IMR-90 (cell line): ENCODE measurements at places on chromosomes 16 and 17. TPM values are rescaled to one million over a fixed set of nuclear protein-coding genes. Genes with fewer than 3 reads are reported as not detected.

ZNF205 gene
- 8.2 and 8.3 TPM in 2 replicates for total RNA-seq

MMP25 gene
- total RNA-seq, result not detected in 2 replicates

TBC1D3I gene
- not detected in 2 replicates for total RNA-seq

NEUROD2 gene
- not detected in 2 replicates for total RNA-seq

KRT39 gene
- total RNA-seq, result not detected in 2 replicates

TERB1 gene
- total RNA-seq, result under 0.01 TPM in 1 of 2 replicates, not detected in the other

SLC5A10 gene
- total RNA-seq, result not detected in 2 replicates

SYNGR3 gene
- 1.8 and 1.9 TPM in 2 replicates for total RNA-seq

CLEC10A gene
- total RNA-seq, result not detected in 2 replicates

TMC7 gene
- 0.28 and 0.36 TPM in 2 replicates for total RNA-seq

DNA sequence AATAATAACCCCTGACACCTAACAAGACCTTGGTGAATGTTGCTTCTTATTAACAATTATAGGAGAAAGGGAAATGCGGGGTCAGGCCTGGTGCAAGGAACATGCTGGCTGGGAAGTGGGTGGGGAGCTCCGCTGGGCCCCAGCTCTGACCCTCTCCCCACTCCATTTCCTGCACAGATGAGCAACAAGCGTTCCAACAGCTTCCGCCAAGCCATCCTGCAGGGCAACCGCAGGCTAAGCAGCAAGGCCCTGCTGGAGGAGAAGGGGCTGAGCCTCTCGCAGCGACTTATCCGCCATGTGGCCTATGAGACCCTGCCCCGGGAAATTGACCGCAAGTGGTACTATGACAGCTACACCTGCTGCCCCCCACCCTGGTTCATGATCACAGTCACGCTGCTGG, 23.0 kb downstream of the RHBDL3 start:
- no peak for DNase-seq

GRCh38 chr16:46629331-46630219, 8.4 kb upstream of the SHCBP1 start:
- DNase-seq, result peak; percentile 60

GRCh38 chr17:27345141-27345904, 51.4 kb downstream of the WSB1 start:
- DNase-seq, result peak; percentile 28

GRCh38 chr17:82228278-82228841, 482 bp upstream of the SLC16A3 start:
- no peak for DNase-seq

- DNase-seq, result peak; percentile 62
These were observed 83.3 kb upstream of the C16orf82 start for GRCh38 chr16:26983426-26983825.

- DNase-seq, result no peak
These were observed 540 bp downstream of the PPP4C start for GRCh38 chr16:30076276-30076791.

GRCh38 chr17:48060249-48060648, 12.1 kb downstream of the NFE2L1 start:
- no peak for DNase-seq

GRCh38 chr17:43680461-43680860, 18.7 kb upstream of the MEOX1 start:
- no peak for DNase-seq

GRCh38 chr16:28549301-28549899, 4.3 kb upstream of the SGF29 start:
- DNase-seq, result peak; percentile 53

DNA sequence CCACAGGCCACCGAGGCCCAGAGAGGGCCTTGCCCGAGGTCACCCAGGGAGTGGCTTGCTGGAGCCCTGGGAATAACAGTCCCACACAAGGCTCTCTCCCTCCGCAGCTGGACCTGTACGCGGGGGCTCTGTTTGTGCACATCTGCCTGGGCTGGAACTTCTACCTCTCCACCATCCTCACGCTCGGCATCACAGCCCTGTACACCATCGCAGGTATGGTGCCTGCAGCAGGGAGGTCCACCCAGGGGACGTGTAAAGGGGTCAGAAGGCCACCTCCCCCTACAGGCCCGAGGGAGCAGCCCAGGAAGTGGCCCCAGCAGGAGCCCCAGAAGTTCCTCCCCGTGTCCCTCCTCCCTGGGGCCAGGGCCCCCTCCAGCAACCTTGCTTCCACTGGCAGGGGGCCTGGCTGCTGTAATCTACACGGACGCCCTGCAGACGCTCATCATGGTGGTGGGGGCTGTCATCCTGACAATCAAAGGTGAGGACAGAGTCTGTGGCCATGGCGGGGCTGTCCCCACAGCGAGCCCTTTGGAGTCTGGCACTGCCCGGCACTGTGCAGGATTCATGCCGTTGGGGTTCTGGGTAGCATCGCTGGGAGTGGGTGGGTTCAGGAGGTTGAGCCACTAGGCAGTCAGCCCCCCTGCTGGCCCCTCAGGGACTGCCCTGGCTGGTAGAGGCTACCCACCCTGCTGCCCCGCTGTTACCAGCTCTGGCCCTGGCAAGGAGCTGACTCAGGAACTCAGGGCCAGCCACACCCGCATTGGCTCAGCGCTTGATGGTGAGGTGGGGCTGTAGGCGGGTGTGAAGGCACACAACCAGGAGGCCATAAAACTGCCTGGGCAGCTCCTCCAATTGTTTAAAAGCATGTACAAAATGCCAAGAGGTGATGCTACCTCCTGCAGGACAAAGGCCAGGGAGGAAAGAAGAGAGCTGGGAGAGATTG, 17.3 kb downstream of the SLC5A10 start:
- no peak for DNase-seq

- no peak for DNase-seq
These were observed 13.4 kb upstream of the SLC38A8 start for GRCh38 chr16:84055801-84056634.

GRCh38 chr17:64115043-64115698, 14.8 kb downstream of the ERN1 start:
- DNase-seq, result no peak

- DNase-seq, result no peak
These were observed 43.3 kb downstream of the WWOX start for GRCh38 chr16:78142788-78143187.

GRCh38 chr16:65908568-65908967, 457.9 kb upstream of the CDH5 start:
- no peak for DNase-seq

DNA sequence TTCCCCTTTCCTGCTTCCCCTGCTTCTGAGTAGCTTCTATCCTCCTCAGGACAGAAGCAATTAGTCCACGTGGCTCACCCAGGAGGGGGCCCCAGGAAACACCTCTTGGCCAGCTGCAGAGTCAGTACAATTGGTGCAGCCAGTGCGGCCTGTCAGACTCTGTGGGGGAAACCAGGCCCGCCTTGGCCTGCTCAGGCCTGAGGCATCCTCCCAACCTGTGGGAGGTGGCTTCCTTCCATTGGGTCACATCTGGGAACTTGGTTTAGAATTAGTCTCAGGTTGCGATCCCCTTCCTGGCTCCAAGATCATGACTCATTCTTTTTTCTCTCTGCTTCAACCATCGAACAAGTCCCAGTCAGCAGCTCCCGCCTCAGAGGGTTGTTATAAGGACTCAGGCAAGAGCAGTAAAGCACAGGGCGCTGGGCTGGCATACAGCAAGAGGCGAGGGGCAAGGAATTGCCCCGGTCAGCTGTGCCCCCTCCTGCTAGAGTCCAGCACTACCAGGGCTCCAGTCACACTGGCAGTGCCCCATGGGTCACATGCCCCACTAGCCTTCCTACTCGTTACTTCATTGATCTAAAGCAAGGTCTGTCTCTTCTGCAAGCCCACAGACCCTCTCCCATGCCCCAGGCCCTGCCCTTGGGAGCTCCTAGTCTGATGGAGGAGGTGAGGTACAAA, 8.1 kb upstream of the EPX start:
- peak; percentile 47 for DNase-seq

DNA sequence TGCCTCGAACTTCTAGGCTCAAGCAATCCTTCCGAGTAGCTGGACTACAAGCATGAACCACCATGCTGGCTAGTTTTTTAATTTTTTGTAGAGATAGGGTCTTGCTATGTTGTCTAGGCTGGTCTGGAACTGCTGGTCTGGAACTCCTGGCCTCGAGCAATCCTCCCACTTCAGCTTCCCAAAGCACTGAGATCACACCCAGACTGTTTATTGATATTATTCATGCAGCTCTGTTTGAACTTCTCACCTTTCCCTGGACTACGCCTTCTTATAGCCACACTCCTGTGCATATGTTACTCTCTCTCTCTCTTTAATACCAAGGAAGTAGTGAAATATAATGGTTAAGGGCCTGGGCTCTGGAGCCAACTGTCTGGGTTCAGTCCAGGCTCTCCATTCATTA, 4.6 kb downstream of the COG7 start:
- DNase-seq, result peak; percentile 52

DNA sequence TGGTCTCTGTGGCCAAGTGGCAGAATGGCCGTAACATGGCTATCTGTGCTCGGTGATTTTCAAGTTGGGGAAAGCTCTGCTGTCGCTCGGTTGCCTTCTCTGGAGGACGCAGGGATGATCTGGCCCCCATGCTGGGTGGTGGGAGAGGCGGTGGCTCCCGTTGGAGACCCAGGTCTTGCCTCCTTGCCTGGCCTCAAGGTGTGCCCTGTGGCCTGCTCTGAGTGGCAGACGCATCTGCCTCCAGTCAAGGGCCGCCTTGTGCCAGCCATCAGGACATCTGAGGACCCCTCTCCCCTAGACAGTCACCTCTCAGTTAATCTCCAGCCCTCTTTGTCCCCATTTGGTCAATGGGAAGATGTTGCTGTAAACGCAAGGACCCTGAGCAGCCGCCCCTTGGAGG, 165.9 kb downstream of the CCDC182 start:
- DNase-seq, result no peak

DNA sequence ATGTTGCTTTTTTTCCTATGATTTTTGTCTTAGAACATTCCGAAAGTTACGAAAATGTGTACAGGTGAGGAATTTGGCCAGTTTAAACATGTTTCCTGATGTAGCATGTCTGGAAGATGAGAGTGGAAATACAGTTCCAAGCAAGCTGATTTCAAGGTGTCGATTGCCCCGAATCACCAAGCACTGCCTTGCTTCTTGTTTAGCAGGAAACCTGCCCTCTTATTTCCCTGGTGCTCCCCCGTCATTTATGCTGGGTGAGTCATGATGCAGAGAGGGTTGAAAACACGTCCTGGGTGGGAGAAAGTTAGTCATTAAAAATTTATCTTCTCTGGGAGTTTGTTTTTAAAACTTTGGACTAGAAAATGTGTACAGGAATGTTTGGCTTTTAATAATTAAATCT, 608.6 kb upstream of the EEF2KMT start:
- DNase-seq, result no peak

- peak; percentile 41 for DNase-seq
These were observed 313.8 kb downstream of the C16orf95 start for GRCh38 chr16:87003414-87003755.

DNA sequence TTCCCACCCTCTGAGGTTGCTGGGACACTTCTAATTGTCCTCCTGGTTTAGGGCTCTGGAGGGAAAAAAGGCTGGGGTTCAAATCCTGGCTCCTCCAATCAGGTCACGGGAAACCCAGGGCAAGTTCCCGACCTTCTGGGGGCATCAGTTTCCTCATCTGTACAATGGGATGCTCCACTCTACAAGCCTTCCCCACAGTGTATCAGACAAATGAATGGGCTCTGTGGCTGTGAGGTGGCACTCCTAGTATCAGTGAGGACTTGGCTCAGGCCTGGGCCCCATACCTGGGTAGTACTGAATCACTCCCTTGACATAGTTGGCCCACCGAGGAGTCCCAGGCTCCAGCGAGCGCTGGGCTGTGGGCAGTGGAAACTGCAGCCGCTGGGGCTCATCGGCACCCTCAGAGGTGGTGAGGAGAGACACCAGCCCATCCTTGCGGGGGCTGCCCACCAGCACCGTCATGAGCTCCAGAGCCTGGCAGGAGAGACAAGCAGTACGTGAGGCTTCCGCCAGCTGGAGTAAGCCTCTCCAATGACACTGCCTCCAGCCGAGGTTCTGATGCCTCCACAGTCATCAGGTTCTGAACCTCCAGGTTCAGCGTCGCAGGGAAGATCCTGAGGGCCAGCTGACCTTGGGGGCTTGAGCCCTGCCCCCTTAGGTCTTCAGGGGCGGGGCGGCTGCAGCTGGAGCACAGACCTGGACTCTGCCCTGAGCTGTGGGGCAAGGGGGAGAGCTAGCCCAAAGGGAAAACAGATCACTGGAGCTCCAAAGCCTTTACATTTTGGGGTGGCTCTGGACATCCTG, 1.2 kb downstream of the GALK1 start:
- no peak for DNase-seq

- DNase-seq, result no peak
These were observed 1.6 kb downstream of the CD7 start for GRCh38 chr17:82315703-82316358.

DNA sequence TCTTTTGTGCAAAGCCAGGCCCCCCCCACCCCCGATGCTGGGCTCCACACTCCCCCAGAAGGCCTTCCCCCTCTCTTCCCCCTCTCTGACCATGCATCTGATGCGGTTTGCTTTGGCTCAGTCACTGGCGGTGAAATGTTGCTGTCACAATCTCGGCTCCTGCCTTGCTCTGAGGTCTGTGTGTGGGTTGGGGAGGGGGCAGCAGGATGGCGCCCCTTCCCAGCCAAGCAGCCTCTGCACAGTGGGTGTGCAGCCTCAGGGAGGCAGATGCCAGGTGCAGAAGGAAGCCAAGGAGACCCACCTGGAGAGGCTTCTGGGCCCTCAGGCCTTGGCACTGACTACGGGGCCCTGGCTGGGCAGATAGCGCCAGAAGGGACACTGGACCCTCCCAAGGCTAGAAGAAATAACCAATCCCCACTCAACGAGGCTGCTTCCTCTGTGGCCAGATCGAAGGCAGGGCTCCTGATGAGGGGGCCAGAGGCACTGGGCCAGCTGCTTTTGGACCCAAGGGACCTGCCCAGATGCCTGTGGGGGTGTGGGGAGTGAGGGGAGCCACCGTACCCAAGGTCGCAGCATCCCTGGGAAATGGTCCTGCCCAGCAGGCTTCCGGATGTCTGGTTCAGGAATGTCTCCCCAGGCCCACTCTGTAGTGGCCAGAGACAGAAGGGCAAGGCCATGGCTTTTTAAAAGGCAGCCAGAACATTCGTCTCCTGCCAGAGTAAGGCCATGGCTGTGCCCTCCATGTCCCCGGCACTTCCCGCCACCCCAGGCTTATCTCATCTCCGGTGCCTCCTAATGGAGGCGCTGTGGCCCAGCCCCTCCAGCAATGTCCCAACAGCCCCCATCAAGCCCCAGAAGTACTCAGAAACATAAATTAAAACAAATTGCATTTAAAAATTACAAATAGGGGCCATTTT, 43.4 kb upstream of the SLC38A10 start:
- DNase-seq, result no peak

- DNase-seq, result no peak
These were observed 45.3 kb upstream of the SEC14L1 start for GRCh38 chr17:77095461-77095860.

DNA sequence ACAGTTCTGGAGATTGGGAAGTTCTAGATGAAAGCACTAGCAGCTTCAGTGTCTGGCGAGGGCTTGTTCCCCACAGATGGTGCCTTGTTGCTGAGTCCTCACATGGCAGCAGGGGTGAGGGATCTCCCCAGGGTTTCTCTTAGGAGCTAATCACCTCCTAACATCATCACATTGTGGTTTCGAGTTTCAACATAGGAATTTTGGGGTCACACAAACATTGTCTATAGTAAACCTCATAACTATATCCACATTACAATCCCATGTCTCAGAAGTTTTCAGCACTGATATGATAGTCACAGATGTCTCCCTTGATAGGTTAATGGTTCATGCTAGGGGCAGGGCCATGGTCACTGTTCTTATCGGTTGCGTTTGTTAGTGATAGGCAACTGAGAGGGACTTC, 13.8 kb downstream of the CLUAP1 start:
- DNase-seq, result peak; percentile 89
